Nasal cavity respiratory epithelium epithelial cell of viscerocranial mucosa (primary cell): ENCODE measurements at places on chromosomes 11 and 22. TPM values are rescaled to one million over a fixed set of nuclear protein-coding genes. Genes with fewer than 3 reads are reported as not detected.

Gene SUSD2
- total RNA-seq: under 0.01 and 0.36 TPM in 2 replicates

Gene IL17REL
- total RNA-seq: not detected in 2 replicates

Gene C22orf42
- total RNA-seq: not detected in 2 replicates

Gene OR52I1
- total RNA-seq: not detected in 2 replicates

Gene FLRT1
- total RNA-seq: 0.14 and 0.34 TPM in 2 replicates

Gene DGCR6
- 1.00 and 2.1 TPM in 2 replicates for total RNA-seq

Gene TSGA10IP
- not detected in 2 replicates for total RNA-seq

Gene DDIAS
- total RNA-seq: 0.34 and 0.57 TPM in 2 replicates

Gene ACTN3
- under 0.01 TPM in 1 of 2 replicates, not detected in the other for total RNA-seq

Gene PHF21B
- 0.07 TPM in 1 of 2 replicates, not detected in the other for total RNA-seq

Gene CABP7
- total RNA-seq: not detected in 2 replicates

Gene ACR
- total RNA-seq: under 0.01 and 0.14 TPM in 2 replicates

Gene GDPD4
- total RNA-seq: not detected in 2 replicates

Gene PARVA
- 9.9 and 21.5 TPM in 2 replicates for total RNA-seq

Gene LGALS12
- total RNA-seq: not detected in 2 replicates

Gene IGSF9B
- 0.34 and 0.50 TPM in 2 replicates for total RNA-seq

Gene MB
- 0.21 TPM in 1 of 2 replicates, not detected in the other for total RNA-seq

Gene ACP2
- total RNA-seq: 13.0 and 25.1 TPM in 2 replicates

Gene KRTAP5-3
- total RNA-seq: not detected in 2 replicates

Gene NRGN
- total RNA-seq: not detected in 2 replicates

Gene NNMT
- 0.34 and 1.9 TPM in 2 replicates for total RNA-seq

Gene CXCR5
- not detected in 2 replicates for total RNA-seq

Gene MLC1
- 0.07 TPM in 1 of 2 replicates, not detected in the other for total RNA-seq

Gene DTX4
- 1.7 and 14.5 TPM in 2 replicates for total RNA-seq

Gene ZNF215
- 5.8 and 8.2 TPM in 2 replicates for total RNA-seq

Gene FGF4
- total RNA-seq: not detected in 2 replicates

Gene FUT4
- 1.4 and 2.4 TPM in 2 replicates for total RNA-seq

Gene SCO2
- total RNA-seq: 2.1 and 3.8 TPM in 2 replicates

Gene USP2
- total RNA-seq: 1.4 and 2.4 TPM in 2 replicates

Gene MISFA
- total RNA-seq: 0.50 TPM in 1 of 2 replicates, not detected in the other

Gene IFT27
- 11.7 and 12.0 TPM in 2 replicates for total RNA-seq

Gene PANX1
- total RNA-seq: 50.9 and 80.4 TPM in 2 replicates

Gene HIPK3
- 98.8 and 136 TPM in 2 replicates for total RNA-seq

Gene KRTAP5-2
- total RNA-seq: not detected in 2 replicates

Gene PTGDR2
- under 0.01 and 0.07 TPM in 2 replicates for total RNA-seq

Gene OR2AT4
- not detected in 2 replicates for total RNA-seq

Gene MYEOV
- under 0.01 and 0.93 TPM in 2 replicates for total RNA-seq

Gene GAS2
- total RNA-seq: 1.0 and 1.4 TPM in 2 replicates

Gene DGAT2
- 9.5 and 12.3 TPM in 2 replicates for total RNA-seq

Gene OR5P2
- total RNA-seq: under 0.01 and 3.0 TPM in 2 replicates

Gene MAPK8IP2
- total RNA-seq: 1.0 and 1.8 TPM in 2 replicates

Gene LSP1
- total RNA-seq: 0.21 and 0.34 TPM in 2 replicates

Gene ZNF280A
- total RNA-seq: under 0.01 TPM in 1 of 2 replicates, not detected in the other

Gene LARGE1
- total RNA-seq: 2.1 and 10.6 TPM in 2 replicates

Gene PACS1
- total RNA-seq: 7.5 and 34.8 TPM in 2 replicates

Gene CASP1
- 29.7 and 77.0 TPM in 2 replicates for total RNA-seq

Gene GLYATL1
- total RNA-seq: not detected in 2 replicates

Gene DPP3
- 62.5 and 70.9 TPM in 2 replicates for total RNA-seq

Gene TEAD1
- 37.9 and 42.6 TPM in 2 replicates for total RNA-seq

Gene PGA5
- total RNA-seq: not detected in 2 replicates

Gene OR8G5
- total RNA-seq: not detected in 2 replicates

Gene FDXACB1
- 2.1 and 2.4 TPM in 2 replicates for total RNA-seq

Gene NAALADL1
- 5.8 and 7.2 TPM in 2 replicates for total RNA-seq

Gene CD248
- 0.68 and 1.2 TPM in 2 replicates for total RNA-seq
